ENCODE measurements at places on chromosomes 5 and 9.

DNA sequence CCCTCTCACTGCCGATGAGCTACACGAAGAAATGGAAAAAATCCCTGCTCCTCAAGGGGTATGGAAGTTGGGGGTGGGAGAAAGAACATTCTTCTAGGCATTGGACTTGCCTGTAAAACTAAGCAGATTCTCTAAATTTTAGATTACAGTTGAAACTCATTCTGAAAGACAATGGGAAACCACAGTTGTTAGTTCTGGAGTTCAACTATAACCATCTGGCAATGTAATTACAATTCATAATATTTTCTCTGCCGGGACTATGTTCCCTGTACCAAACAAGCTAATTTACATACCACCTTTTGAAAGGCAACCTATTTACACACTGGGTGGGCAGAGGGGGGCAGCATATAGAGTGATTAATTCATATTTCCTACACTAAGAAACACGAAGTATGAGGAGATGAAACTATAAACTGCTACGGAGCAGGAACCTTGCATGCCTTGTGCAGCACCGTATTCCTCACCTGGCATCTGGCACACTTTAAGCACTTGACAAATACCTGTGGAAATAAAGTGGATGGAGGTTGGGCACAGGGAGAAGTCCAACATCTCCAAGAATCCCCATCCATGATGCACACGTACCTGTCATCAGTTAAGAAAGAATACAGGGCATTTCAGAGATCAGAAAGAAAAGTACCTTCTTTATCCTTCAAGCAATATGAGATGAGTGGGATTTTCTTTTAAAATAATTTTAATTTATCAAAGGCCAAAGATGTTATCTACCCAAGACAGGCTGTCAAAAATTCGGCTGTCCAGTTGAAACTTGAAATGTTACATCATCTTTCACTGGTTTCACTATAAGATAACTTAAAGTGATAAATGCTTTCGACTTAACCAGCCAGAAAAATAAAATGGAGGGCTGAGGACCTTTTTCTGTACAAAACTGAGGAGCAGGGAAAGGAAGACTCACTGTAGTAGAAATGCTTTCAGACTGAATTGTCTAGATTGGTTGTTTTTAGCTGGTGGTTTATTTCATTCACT, 54.2 kb downstream of the SSBP2 start:
- DNase-seq, result no peak

DNA sequence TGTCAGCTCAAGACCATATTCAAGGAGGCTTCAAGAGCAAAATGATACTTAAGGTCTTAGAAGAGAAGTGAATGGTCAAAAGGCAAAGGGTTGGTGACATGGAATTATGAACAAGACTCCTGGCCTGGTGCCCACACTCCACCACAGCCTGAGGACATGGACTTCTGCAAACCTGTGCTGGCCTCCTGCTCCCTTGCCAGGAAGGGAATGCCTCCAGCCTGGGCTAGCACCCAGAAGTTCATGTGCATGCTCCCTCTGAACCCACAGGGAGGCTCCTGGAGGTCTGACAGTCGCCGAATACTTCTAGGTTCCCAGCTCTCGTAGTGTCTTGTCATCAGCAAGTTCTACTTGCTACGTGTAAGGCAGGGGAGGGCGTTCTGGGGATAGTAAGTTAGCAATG, 156.7 kb downstream of the FSTL4 start:
- no peak for DNase-seq

- no peak for DNase-seq
Measured at GRCh38 chr9:134983506-134984371, 66.0 kb upstream of the FCN1 start.

- no peak for DNase-seq
Measured at GRCh38 chr9:38134611-38135237, 65.7 kb upstream of the SHB start.

GRCh38 chr9:97889941-97890887, 32.1 kb downstream of the TRMO start:
- no peak for DNase-seq

- DNase-seq, result no peak
Measured at GRCh38 chr9:20314981-20315380, 307.3 kb downstream of the MLLT3 start.

GRCh38 chr9:133606708-133607025, 2.5 kb downstream of the FAM163B start:
- DNase-seq, result no peak

DNA sequence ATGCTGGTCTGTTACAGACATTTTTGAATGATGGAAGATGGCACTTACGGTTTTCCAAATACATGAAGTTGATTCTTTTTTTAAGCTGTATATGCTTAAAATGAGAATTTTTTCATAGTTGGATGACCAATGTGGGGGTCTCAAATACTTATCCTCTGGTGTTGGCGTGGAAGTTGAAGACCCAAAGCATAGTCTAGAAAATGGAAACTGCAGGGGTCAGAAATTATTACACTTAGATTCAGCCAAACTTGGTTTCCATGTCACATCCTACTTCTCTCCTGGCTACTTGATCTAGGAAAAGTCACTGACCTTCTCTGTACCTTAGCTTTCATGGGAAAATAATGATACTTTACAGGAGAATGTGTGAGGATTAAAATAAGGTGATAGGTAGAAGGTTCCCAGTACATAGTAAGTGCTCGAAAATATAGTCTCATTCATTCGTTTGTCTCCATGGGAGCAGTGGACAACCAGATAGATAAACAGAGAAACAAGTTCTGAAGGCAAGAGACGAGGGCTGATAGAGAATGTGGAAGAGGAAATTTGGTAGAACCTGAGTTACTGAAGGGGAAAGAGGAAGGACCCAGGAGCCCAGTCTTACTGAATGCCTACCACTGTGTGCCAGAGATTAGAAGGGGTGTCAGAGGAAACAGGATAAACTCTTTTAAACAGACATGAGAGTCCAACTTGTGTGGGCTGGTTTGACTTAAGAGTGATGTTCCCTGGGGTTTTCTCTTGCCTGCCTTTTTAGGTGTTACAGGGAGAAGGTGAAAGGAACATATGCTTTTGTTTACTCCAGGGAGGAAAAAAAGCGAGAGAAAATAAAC, 560.3 kb upstream of the KLF4 start:
- no peak for DNase-seq

GRCh38 chr5:107455111-107455544, 215.6 kb downstream of the EFNA5 start:
- peak; percentile 39 for DNase-seq

- peak; percentile 77 for DNase-seq
Measured at GRCh38 chr5:40781843-40782409, 16.2 kb downstream of the PRKAA1 start.

- DNase-seq, result peak; percentile 10
Measured at GRCh38 chr5:146079695-146080373, 25.5 kb downstream of the PLAC8L1 start.

- DNase-seq, result no peak
Measured at GRCh38 chr5:3778000-3778550, 182.4 kb downstream of the IRX1 start.

- DNase-seq, result no peak
Measured at GRCh38 chr5:178383919-178384815, 151.6 kb upstream of the PHYKPL start.

- DNase-seq, result peak; percentile 90
Measured at GRCh38 chr5:172775326-172776234, 4.6 kb upstream of the DUSP1 start.

GRCh38 chr9:14985419-14985818, 75.2 kb upstream of the FREM1 start:
- no peak for DNase-seq

All from IMR-90 (cell line).